ENCODE measurements at places on chromosomes 3 and 15.

DNA sequence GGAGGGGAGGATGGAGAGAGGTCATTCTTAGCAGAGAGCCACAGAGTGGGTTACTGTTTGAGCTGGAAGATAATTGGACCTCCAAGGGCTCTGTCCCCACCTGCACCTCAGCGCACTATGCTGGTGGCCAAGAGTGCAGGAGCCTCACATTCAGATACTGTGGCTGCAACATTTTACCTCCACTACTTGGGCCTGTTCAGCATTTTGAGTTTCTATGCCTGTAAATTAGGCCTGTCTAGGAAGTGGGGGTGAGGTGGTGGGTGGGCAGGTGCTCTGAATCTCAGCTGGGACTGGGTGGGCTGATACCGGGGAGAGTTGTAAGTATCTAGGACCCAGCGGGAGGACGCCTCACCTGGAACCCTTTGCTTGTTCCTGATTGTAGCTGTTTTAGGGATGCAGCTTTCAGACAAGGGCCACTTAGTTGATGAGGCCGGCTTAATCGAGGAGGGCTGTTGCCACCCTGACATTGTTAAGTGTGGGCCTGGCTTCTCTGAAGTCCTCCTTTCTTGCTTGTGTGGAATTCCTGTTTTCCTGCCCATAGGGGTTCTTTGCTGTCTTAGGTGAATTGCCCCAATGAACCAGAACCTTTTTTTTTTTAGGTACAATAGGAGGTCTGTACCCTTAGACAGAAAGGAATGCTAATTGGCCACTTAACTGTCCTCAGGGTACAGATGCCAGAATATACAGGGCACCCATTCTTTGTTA lies 83.8 kb downstream of the SMAD3 start:
- no peak for DNase-seq

DNA sequence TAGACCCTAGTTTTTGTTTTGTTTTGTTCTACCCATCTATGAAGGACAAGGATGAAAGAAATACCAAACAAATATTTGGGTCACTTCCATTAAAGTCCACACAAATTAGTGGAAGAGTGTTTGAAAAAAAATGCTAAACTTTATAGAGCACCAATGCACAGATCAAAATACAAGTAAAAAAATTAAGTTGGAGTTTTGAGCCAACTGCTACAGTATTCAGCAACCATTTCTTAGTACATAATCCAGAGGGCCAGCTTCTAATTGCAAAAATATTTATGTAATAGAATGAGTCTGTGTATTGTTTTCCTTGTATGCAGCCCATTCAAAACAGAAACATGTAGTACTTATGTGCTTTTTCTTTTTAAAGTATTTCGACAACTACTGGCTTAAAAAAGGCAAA lies 121.1 kb downstream of the CBLB start:
- no peak for DNase-seq

GRCh38 chr15:93825682-93826081 lies 405.7 kb upstream of the MCTP2 start:
- DNase-seq = no peak

GRCh38 chr15:68192117-68192516 lies 13.0 kb downstream of the CALML4 start:
- DNase-seq = no peak

DNA sequence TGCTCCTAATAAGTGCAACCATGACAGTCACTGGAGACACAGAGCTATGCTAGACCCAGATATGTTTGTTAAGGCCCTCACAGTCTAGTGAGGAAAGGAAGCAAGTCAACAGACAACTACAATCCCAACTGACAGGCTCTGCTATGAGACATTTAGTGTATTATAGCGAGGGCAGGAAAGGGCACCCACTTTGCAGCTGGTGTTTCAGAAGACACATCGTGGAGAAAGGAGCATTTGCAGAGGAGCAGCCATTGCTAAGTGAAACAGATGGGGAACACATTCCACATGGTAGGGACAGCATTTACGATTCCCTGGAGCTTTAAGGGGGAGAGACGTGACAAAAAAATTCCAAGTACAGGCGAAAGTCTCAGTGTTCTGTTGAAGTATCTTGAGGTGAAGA lies 685.6 kb downstream of the AGBL1 start:
- no peak for DNase-seq

- no peak for DNase-seq
Measured at GRCh38 chr15:87387766-87388165, 868.8 kb downstream of the NTRK3 start.

- no peak for DNase-seq
Measured at GRCh38 chr3:117572786-117573185, 863.2 kb downstream of the TUSC7 start.

GRCh38 chr15:40342416-40343320 lies 1.9 kb upstream of the CCDC9B start:
- no peak for DNase-seq

DNA sequence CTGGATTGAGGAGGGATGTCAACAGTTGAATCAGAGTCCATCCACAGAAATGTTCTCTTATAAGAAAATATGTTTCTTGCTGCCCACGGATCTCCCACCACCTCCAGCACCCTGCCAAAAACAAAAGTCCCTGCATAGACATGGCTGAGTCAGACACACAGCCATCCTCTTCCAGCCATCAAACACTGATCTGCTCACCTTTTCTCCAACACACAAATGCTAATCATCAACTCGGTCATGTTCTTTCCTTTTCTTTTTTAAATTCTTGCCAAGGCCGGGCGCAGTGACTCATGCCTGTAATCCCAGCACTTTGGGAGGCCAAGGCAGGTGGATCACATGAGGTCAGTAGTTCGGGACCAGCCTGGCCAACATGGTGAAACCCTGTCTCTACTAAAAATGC lies 110.7 kb upstream of the IL12A start:
- no peak for DNase-seq

DNA sequence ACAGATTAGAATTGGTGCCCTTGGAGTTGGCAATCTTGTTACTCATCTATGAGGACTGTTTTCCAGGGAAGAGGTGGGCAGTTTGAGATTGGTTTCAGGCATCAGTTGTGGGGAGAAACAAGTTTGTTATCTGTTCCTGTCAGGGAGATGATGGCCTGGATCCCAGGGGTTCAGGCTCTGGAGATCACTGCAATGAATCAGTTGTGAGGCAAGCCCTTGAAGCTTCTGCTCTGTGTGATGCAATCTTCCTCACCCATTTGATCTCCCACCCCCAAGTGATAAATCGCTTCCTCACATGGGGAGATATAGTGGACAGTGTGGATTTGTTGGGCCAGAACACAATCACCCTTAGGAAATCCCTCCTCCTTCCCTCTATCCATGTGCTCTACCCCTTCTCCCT lies 276.6 kb upstream of the LRTM1 start:
- no peak for DNase-seq

DNA sequence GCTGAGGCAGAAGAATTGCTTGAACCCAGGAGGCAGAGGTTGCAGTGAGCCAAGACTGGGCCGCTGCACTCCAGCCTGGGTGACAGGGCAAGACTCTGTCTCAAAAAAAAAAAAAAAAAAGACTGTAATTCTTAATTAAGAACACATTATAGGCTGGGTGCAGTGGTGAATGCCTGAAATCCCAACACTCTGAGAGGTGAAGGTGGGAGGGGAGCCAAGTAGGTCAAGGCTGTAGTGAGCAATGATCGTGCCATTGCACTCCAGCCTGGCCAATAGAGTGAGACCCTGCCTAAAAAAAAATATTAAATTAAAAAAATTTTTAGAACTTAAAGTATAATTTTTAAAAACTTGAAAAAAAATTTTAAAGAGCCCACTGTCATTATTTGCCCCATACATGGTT lies 13.4 kb upstream of the ARPIN start:
- DNase-seq = no peak

DNA sequence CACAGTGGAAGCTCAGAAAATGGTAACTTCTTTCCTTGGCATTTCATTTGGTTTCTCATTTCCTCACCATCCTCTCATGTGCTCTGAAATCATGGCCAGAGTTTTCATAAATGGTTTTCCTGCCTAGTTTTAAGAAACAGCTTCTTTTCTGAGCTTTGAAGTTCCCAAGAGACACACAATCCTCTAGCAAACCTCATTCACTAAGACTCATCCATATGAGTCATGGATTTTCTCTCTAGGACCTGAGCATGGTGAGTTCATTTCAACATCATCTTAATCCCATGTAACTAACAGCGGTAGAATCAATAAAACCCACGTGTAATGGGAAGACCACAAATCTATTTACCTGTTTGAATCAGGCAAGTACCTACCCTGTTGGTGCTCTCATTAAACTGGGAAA lies 274.5 kb upstream of the LRTM1 start:
- DNase-seq = no peak

- no peak for DNase-seq
Measured at GRCh38 chr15:34853001-34853758, 57.8 kb upstream of the ACTC1 start.

Data from hematopoietic multipotent progenitor cell treated with erythropoietin and hydrocortisone succinate and interleukin-3 and kit ligand, for 15 days (in vitro differentiated cells).